Cardiac fibroblast (primary cell): ENCODE measurements at places on chromosomes 5 and 9.

DNA sequence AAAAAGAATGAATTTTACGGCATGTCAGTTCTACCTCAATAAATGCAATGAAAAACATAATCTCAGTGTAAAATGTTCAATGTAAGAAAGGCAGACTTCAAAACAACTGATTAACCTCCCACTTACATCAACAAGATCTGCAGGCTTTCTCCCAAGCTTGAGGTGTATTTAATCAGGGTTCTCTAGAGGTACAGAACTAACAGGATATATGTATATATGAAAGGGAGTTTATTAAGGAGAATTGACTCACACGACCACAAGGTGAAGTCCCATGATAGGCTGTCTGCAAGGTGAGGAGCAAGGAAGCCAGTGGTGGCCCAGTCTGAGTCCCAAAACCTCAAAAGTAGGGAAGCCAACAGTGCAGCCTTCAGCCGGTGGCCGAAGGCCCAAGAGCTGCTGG lies 35.9 kb downstream of the MARCHF3 start:
- no peak for DNase-seq

GRCh38 chr5:144774197-144774596 lies 603.5 kb downstream of the KCTD16 start:
- DNase-seq: no peak

DNA sequence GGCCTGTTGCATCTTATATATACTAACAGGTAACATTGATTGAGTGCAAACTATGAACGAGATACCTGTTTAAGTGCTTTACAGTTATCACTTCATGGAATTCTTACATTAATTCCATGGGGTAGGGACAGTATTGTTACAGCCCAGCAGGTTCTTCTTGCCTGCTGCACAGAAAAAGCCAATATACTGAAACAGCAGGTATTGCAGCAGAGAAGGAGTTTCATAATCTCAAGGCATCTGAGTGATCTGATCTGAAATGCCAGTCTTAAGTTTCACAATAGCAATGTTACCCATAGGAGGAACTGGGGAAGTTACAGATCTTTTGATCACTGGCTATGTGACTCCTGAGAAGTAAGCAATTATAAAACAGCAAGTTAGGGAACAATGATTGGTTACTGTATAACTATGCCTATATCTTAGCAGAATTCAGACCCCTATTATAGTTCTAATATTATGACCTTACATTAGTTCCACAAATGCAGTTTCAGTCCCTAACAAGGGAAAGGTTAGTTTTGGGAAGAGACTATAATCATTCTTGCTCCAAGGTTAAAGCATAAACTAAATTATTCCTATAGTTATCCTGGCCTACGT lies 126.5 kb upstream of the BNC2 start:
- no peak for DNase-seq

- no peak for DNase-seq
Observed at GRCh38 chr5:172548311-172548731, 92.7 kb upstream of the NEURL1B start.

DNA sequence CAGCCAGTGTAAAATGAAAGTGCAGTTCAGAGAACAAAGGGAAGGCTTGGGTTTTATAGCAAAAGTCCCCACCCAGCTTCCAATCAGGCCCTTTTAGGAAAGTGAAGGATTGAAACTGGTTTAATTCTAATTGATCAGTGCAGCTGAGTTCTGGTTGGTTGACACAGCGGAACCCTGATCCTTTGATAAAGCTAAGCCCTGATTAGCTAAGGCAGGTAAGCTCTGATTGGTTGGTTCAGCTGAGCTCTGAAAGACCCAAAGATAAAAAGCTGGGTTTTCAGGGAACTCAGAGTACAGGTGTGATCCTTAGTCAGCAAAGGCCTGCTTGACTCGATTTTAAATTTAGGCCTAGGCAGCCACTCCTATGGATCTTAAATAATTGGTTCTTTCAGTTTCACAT lies 70.8 kb upstream of the PRRC1 start:
- DNase-seq: no peak

DNA sequence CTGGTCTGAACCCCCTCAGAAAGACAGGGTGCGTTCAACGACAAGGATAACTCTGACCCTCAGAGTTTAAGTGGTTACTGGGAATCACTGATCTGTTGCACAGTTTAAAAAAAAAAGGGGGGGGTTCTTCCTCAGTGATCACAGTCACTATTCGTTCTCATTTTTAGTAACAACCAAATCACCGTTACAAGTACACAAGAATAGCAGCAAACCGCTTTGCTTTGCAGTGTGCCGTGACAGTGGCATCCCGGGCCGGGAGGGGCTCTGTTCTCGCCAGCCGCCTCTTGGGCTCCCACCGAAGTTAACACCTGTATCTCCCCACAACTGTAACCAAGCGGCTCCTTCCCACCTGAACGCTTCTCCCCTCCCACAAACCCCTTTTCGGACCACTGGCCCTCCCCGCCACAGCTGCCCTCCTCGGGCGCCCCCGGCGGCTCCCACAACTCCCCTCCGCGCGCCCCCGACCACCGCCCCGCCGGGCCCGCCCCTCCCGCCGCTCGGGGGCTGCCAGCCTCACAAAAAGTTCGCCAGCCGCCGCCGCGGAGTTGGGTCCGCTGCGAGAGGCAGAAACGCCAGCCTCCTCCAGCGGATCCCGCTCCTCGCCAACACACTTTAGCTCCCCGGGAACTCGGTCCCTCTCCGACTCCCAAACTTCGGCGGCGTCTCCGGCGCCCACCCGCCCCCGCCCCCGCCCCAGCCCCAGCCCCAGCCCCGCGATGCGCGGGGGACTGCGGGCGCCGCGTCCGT lies 1.2 kb downstream of the SSBP2 start:
- no peak for DNase-seq

DNA sequence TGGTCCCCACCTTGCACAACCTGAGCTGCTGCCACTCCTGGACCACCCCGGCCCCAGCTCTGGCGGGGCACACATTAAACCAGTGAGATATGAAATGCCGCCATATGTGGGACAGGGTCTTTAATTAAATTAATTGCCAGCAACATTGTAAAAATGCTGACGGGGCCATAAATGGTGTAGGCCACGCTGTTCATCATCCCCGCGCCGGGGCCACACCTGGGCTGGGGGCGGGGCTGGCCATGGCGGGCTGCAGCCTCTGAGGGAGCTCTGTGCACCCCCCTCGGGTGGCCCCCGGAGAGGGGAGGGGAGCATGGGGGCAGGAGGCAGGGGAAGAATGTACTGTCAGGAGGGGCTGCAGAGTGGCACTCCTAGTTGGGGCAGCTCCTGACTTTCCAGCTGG lies 41.0 kb downstream of the UNC5A start:
- DNase-seq: no peak
